A549 (cell line): ENCODE measurements at places on chromosomes 7 and 10.

GRCh38 chr7:99767662-99768061, 16.3 kb downstream of the CYP3A4 start:
- DNase-seq = no peak

DNA sequence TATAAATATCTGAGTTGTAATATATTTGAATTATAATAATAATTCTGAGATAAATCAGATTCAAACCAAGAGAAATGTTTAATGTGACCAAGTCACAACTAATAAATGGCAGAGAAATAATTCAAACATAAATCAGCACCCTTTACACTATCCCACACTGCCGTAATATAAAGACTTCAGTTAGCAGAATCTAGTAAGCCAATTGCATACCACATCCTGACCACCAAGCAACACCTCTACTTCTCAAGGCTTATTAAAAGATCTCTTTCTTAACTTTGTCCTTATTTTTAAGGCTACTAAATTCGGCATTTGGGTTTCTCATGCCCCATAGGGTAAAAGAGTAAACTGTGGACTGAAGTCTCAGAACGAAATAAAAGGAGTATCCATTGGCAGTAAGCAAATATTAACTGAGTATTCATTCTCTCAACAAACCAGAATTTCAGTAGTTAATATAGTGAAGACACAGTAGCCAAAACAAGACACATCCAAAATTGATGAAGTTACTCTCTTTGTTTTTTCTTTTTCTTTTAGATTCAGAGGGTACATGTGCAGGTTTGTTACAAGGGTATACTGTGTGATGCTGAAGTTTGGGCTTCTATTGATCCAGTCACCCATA, 14.8 kb downstream of the ACBD5 start:
- no peak for DNase-seq

DNA sequence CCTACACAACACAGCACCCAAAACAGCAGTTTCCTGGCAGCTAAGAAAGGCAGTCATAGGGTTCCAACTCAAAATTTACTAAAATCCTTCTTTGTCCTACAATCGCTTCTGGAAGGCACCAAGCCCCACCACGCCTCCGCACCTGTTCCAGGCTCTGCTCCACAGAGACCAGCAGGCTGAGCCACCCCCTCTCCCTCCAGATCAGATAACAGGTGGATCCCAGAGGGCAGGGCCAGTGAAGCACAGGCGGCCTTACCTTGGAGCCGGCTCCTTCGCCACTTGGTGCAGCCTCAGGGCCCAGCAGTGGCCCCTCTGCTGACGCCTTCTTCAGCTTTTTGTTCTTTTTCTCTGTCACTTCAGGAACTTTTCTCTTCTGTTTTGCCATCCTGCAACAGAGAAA, 33.0 kb downstream of the ZFAND2A start:
- no peak for DNase-seq

DNA sequence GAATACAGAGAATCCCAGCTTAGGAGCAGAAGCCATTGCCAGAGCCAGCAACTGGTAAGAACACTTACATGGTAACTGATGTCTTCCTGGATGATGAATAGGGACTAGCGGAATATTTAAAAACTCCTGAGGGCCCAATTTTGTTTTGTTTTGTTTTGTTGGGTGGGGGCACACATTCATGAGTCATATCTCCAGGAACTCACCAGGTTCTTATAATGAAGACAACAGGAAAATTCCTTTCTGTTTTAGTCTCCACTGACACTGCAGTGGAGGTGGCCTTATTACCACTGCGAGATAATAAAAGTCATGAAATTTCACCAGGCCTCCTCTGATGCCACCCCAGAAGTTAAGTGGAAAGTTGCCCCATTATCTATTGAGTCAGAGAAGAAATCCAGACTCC, 6.6 kb upstream of the CUZD1 start:
- no peak for DNase-seq

DNA sequence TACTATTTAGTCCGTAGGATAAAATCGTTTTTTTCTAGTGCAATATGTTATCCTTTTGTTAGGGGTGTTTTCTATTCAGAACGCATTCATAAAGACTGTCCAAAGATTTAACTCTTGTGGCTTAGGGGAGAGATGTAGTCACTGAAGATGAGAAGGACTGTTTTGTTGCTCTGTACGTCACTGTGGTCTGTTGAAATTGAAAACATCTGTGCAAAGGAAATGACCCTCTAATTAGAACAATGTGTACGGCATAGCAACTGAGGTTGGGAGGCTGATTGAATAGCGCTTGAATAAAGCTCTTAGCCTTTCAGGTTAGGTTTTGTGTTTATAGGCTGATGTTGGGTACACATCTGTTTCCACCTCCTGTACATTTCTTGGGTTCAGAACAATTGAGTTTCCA, 453.4 kb upstream of the AKR1E2 start:
- DNase-seq = no peak
